AG10803 (cell line): ENCODE measurements at places on chromosomes 12 and 14.

DNA sequence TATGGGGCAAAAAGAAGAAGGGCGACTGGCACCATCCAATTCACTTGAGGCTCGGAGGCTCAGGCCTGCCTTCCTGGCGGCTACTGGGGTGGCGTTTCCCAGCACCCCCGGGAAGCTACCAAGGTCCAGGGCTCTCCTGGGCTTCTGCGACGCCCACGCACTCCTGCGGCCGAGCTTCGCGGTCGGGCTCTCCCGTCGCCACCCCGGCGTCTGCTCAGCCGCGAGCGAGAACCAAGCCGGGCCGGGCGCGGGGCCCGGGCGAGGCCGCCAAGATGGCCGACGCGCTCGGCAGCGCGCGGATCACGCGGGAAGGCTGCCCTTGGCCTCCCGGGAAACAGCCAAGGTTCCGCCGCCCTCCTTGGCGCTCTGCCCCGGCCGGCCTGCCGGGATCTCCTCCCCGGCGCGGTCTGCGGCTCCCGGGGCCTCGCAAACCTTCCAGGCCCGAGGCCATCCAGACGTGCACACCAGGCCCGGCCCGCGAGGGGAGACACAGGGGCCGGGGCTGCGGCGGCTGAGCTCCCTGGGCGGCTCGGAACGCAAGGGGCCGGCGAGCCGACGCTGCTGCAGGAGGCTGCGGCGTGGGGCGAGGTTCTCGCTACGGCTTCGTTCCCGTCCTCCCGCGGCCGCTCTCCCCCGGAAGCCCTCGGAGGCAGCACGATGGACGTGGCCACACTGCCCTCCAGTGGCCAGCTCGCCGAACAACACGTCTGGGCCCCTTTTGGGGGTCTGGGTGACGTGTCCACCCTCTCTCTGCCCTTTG lies 23.5 kb upstream of the ZFP36L1 start:
- peak; percentile 90 for DNase-seq

GRCh38 chr12:100706033-100706432 lies 88.5 kb upstream of the ANO4 start:
- DNase-seq: peak; percentile 87

DNA sequence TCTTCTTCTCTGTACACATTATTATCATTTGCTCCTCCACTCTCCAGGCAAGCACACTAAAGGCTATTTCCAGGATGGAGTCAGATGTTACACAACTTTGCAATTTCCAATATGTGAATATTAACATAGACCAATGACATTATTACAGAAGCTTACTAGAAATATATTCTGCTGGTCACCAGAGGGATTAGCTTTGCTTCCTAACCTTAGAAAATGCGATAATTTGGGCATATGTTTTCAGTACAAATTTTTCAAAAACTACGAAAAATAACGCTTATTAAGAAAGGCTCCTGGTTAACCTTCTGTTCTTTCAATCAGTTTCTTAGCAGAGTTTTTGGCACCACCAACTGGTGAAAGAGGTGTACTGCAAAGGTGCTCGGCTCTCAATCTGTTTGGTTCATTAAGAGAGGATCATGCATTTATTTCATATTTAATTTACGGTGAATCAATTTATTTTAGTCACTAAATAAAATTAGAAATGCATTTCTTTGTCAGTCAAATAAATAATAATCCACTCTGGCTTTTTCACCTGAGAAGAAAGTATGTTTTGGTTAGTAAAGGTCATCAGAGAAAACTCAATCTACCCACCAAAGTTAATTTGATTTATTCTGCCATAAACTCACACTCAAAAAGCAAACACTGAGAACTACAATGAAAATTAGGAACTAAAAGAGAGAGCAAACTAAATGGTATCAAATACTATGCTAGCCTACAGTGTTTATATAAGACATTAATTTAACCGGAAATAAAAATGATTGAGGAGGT lies 39.2 kb downstream of the EFCAB11 start:
- peak; percentile 71 for DNase-seq

- DNase-seq: peak; percentile 52
Observed at GRCh38 chr12:117580718-117581062, 219.3 kb upstream of the NOS1 start.

- no peak for DNase-seq
Observed at GRCh38 chr12:109999649-109999971, 380 bp downstream of the ANKRD13A start.
